ENCODE measurements at places on chromosomes 12 and 14. TPM values are rescaled to one million over a fixed set of nuclear protein-coding genes. Genes with fewer than 3 reads are reported as not detected.

DNA sequence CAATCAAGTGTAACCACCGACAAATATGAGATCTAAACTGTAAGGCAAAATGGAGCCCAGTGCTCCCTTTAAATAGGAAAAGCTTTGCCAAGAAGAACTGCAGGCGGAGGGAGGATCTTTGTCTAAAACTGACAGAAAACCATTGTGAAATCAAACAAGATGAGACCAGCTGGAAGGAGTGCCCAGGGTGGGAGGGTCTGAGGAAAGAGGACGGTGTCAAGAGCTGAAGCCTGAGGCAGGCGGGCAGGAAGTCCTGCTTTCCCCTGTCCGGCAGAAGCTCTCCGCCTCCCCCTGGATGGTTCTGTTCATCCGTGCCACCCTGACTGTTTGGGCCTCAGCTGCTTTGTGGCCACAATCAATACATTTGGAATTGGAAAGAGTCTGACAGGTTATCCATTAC lies 37.5 kb downstream of the CDC42BPB start:
- DNase-seq, result no peak

- DNase-seq, result peak; percentile 39
These were observed 920 bp downstream of the CDK17 start for GRCh38 chr12:96399120-96399918.

- DNase-seq, result peak; percentile 69
These were observed 7.9 kb downstream of the GABARAPL1 start for GRCh38 chr12:10220398-10221077.

DNA sequence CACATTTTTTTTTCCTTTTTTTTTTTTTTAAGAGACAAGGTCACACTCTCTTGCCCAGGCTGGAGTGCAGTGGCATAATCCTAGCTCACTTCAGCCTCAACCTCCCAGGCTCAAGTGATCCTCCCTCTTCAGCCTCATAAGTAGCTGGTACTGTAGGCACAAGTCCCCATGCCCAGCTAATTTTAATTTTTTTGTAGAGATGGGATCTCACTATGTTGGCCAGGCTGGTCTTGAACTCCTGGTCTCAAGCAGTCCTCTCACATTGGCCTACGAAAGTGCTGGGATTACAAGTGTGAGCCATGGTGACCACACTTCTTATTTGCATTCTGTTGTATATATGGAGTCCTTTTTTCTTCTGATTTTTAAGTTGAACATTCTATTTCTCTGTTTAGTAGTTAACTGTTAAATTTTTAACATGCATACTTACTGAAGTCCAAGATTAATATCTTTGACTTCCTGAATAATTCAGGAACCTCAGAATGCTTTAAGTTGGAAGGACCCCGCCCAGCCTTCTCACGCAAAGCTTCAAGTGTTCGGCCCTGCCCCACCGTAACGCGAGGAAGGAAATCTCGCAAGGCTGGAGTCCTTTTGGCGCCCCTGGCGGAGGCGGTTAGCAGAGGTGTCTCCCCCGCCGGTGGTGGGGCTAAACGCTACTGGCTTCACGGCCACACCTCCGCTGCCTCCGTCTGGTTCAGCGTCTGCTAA lies 21.6 kb downstream of the SPATS2 start:
- no peak for DNase-seq

- DNase-seq, result peak; percentile 23
These were observed 33.4 kb upstream of the SYNDIG1L start for GRCh38 chr14:74459289-74459946.

DNA sequence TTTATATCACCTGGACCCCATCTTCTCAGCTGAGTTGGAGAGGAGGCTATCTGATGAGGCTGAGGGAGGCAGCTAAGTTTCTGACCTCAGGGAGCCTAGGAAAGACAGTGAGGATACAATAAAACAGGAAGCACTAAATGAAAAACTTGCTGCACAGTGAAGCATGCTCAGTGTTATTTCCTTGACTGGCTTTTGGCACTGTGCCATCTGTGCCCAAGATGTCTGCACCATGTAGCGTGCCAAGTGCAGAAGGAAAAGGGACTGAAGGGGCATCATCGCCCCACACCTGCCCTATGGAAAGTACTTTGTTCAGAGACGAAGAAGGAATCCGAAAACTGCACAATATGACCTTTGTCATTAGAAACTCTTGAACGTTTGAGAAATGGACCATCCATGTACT lies 102.7 kb downstream of the ANO4 start:
- DNase-seq, result no peak

DNA sequence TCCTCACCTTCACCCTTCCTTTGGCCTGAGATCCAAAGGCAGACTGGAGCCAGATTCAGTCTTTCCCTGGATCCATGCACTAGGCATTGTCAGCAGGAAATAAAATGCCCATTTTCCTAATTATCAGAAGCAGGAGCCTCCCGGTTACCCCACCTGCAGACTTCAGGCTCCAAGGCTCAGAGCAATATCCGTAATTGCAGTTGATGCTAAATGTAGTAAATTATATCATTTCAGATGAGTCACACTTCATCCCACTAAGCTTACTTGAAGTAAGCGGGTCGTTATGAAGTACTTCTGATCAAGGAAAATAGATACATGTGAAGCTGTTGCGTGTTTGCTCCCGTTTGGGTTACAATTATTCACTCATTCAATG lies 110.7 kb upstream of the SFSWAP start:
- DNase-seq, result no peak

DNA sequence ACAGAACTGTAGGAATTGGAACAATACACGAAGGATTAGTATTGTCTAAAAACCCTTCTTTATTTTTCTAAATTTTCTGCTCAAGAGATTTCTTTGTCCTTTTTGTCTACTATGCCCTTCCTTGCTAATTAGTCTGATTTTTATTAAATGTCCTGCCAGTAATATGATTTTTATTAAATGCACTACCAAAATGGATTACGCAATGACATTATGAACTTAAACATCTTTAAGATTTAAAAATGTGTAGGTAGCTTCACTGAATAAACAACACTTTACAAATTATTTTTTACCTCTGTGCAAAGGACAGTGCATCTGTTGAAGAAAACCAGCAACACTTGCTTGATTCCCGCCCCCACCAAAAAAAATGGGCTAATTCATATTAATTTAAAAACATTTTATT lies 8.2 kb upstream of the PAX9 start:
- no peak for DNase-seq

- peak; percentile 43 for DNase-seq
These were observed 862 bp downstream of the CRIP2 start for GRCh38 chr14:105475269-105476096.

DNA sequence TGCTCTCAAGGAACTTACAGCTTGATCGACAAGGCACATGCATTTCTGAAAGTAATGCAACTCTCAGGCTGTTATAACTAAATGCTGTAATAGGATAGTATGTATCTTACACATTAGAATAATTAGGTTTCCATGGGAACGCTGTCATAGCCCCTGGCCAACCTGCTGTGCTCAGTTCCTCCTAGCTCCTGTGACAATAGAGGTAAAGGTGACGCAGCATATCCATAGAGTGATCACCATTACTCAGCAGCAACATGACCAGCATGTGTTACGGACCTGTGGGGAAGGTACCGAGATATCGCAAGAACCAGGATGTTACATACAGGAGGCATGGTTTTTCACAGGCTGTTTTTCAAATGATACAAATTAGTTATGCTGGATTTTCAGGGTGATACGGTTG lies 150.7 kb downstream of the CAND1 start:
- DNase-seq, result no peak

- no peak for DNase-seq
These were observed 27.3 kb upstream of the SPTSSA start for GRCh38 chr14:34489324-34489723.

DNA sequence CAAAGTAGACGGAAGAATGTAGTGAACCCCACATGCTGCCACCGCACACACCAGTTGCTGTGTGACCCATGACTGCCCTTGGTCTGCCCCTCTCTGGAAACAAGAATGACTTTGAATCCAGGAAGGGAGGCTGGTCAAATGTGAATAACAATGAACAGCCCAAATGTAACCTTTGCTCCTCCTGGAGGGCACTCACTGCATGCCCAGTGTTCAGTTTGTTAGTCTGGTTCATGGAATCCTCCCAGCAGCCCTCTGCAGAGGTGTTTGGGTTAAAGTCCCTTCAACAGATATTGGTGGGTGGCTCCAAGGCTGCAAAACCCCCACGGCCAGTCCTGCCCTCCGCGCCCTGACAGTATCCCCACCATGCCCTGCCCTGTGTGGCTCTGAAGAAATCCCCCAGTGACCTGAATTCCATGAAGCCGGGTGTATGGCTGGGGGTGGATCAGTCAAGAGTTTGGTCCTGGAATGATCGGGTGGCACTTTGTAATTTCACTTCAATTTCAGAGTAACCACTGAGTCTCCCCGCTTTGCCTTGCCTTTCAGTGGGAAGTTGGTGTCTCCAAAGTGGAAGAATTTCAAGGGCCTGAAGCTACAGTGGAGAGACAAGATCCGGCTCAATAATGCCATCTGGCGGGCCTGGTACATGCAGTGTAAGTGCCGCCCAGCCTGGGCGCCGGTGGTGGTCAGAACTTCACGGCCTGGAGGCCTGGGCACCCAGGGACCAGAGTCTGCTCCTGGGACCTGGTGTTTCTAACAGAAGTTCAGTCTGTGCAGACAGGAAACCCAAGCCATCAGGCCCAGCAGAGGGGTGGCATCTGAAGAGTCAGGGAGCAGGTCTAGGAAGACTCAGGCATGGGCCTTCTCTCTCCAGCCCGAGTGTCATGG lies 47.1 kb downstream of the IL31 start:
- DNase-seq, result no peak

DNA sequence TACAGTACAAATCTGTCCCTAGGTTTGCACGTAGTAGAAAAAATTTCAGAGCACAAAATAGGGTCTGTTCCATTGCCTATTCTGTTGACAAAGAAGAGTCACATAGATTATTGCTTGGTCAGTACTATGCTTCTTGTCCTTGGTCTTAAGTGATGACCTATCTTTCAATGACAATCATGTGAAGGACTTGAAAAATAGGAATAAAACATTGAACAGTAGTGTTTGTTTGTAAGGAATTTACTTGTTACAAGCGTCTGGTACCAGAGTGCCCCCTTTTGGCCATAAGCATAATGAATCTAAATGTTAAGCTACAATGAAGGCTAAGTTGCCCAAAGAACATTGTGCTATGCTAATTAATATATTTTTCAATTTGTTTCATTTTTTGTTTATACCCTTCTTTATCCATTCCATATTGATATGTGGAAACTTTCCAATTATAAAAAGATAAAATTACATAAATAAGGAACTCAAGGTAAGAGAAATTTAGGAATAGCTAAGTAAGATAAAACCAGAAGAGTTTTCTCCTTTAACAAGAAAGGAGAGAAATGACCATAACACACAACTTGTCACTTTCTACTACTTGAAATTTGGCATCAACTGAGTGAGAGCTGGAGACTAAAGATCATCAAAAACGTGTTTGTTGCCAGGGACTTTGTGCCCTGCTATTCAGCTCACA lies 204.7 kb downstream of the EPS8 start:
- DNase-seq, result peak; percentile 53

- DNase-seq, result no peak
These were observed 138.6 kb upstream of the TRHDE start for GRCh38 chr12:72133497-72134055.

DNA sequence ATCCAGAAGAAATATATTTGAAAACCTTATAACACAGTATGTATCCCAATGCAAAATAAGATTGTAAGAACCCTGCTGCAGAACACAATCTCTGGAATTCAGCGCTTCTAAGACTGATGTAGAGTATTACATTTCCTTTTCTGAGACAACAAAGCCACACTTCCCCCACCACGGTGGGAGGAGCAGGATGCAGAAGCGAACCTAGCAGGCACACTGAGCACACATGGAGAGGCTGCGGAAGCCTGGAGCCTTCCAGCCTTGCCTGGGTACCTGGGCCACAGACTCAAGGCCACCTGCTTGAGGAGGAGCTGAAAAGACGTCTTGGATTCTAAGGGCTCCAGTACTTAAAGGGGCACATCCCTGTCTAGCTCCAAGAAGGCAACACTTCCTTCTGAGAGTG lies 46.4 kb downstream of the TCHP start:
- DNase-seq, result peak; percentile 38

DNA sequence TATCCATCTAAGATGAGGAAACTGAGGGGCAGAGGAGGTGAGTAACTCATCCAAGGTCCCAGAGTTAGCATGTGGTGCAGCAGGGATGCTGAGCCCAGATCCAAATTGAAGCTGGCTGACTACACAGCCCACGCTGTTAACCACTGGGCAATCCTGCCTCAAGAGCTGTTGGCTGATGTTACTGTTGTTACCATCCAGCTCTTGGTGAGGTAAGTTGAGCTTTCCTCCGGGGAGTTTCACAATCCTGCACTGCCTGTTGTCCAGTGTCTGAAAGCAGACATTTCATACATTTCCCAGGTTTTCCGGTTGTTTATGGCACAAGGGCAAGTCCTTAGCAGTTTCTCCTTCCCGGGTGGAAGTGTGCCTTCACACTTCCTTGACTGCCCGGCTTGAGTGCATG lies 14.5 kb downstream of the CYP46A1 start:
- DNase-seq, result no peak

Gene OVCH1
- total RNA-seq, result not detected

Gene GARIN6
- total RNA-seq, result not detected

Gene CD163
- total RNA-seq, result not detected

Gene IL23A
- total RNA-seq, result 0.32 TPM
